ENCODE measurements at places on chromosomes 5 and 9.
A peak's percentile ranks its signal among the peaks of the same experiment; 100 is the strongest.

GRCh38 chr5:126686451-126687126 is 85.8 kb downstream of the PHAX start:
- no peak for DNase-seq

GRCh38 chr9:133658442-133659431 is 22.6 kb downstream of the DBH start:
- DNase-seq = no peak

DNA sequence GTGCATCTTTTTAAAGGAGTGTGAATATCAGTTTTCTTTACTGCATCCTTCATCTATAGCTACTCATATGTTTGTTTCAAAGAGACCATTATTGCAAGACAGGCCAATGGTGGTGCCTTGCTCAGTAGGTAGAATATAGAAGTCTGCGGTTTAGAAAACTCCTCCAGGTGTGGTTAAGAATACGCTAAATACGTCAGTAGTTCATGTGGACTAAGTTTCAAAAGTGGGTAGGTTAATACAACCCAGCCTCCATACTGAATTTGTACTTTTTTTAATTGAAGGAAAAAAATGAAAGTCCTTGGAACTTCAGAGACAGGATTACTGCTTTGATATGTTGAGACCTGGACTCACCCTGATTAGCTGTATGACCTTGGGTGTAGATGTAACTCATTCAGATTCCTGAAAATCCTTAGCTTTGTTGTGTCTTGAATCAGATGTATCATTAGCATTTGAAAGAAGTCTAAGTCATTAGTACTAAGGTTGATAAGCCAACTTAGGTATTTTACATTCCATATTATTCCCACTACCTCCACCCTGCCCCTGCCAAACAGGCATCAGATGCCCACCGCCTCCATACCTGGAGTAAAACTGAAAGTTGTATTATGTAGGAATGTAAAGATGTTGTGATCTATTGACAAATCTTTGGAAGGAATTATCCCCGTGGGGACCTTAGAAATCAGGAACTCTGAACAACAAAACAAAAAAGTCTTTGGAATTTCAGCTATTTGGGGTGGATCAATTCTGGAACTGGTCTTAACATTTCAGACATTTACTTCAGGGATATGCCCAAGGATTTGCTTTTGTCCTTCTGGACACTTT is 6.1 kb downstream of the BASP1 start:
- DNase-seq = no peak

DNA sequence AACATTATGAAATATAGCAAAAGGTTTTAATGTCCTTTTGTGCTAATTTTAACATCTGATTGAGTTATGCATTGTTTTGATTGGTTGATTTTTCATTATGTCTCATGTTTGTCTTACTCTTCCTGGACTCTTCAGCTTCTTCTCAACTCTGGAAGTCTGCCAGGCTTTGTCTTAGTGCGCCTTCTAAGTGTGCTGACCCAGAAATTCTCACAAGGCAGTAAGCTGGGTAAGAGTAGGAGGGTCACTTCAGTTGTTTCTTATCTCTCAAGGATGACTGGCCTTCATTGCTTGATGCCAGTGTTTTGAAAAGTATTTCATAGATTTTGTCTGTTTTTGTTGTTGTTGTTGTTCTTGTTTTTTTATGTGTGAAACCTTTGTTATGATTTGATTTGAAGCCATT is 59.2 kb downstream of the RIC1 start:
- no peak for DNase-seq

DNA sequence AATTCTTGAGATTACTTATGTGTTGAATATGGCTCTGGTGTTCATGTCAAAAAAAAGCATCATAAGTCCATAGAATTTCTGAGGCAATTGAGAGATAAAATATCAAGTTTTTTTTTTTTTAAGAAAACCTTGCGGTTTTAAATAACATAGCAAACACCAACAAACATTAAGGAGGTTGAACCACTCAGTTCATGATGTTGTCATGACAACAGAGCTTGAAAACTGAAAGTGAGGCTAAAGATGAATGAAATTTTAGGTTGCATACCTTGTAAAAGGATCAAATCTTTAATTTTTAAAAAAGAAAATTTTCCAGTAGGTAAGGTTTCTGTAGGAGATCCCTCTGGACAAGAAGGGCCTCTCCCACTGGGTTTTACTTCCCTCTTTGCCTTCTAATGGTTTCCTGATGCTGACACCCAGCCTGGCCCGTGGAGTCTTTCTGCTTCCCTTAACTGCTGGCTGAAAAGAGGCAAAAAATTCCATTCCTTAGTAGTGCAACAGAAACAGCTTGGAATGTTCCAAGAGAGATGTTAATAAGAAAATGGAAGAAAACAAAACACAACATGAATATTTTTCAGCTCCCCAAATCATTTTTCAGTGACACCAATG is 60.0 kb upstream of the FER start:
- DNase-seq = no peak

GRCh38 chr9:127796225-127796813 is 6.4 kb upstream of the FPGS start:
- DNase-seq = peak; percentile 56

DNA sequence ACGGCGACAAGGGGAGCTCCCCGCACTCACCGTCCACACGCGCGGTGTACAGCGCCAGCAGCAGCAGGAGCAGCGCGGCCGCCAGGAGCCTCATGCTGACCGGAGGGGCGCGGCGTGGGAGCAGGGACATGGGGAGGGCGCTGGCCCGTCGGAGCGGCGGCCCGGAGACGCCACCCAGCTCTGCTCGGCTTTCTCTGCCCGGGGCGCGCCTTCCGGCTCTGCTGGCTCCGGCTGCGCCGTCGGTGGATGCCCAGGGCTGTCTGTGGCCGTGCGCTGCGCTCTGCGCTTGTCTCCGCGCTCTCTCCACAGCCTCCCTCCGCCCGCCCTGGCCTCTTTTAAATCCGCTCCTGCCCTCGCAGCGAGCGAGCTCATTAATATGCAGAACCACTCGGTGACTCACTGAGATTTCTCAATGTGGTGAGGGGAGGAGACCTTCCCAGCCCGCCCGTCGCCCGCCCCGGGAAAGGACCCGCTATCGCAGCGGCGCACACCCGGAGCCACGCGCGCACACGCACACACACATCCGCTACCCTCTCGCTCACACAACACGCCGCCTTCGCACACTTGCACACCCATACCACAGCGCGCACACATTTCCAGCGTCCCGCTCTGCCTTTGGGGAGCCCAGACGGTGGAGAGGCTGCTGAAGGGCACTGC is at the start of gene CXCL14:
Gene CXCL14 (minus strand): TSS at position 307 of the 657 bp plus-strand sequence. CDS start 213 bp downstream, at position 94.
- DNase-seq = no peak

DNA sequence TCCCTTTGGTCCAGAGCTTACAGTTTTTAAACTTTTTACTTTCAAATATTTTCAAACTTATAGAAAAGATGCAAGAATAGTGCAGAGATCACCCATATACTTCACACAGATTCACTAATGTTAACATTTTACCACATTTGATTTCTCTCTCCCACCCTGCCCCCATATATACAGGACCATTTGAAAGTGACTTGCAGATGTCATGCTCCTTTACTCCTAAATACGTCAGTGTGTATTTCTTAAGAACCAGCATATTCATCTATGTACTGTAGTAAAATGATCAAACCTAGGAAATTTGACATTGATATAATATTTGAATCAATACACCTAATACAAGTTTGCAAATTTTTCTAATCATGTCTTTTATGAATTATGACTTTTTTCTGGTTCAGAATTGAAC is 100.4 kb upstream of the CHD1 start:
- no peak for DNase-seq

GRCh38 chr5:172245703-172246125 is 37.9 kb downstream of the UBTD2 start:
- no peak for DNase-seq

- DNase-seq = no peak
These were observed 376 bp downstream of the ANKRD18B start for GRCh38 chr9:33524306-33524947.
